HL-60 (cell line): ENCODE measurements at places on chromosomes 4 and X.

- DNase-seq = no peak
These were observed 577.8 kb downstream of the SH3BGRL start for GRCh38 chrX:81779701-81780100.

DNA sequence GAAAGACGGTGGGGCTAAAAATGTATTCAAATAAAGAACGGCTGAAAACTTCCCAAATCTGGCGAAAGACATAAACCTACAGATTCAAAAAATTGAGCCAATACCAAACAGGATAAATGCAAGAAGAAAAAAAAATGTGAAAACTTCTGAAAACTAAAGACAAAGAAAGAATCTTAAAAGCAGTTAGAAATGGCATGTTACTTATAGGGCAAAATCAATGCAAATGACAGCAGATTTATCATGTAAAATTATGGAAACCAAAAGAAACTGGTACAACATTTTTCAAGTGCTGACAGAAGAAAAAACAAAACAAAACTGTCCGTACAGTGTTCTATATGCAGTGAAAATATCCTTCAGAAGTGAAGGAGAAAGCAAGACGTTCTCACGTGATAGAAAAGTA, 239.0 kb downstream of the PDGFC start:
- no peak for DNase-seq

GRCh38 chr4:151644622-151645021, 116.2 kb downstream of the GATB start:
- DNase-seq = no peak

- no peak for DNase-seq
These were observed 1153.6 kb downstream of the FSTL5 start for GRCh38 chr4:161010227-161010626.

DNA sequence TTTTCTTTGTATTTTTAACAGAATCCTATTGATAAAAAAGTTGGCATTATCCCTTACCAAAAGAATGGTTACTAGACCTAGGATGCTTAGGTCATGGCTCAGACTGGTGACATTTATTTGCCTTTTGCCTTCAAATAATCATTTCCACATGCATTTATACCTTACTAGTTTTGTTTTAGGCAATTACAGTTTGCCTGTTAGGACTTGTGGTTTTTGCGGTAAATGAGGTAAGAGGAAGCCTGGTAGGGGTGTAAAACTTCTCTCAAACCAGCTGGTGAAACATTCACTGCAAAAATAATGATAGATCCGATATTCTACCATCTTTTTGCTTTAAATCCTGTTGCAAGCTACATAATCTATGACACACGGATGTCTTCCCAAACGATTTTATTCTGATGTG, 12.1 kb downstream of the LAMP2 start:
- peak; percentile 86 for DNase-seq

DNA sequence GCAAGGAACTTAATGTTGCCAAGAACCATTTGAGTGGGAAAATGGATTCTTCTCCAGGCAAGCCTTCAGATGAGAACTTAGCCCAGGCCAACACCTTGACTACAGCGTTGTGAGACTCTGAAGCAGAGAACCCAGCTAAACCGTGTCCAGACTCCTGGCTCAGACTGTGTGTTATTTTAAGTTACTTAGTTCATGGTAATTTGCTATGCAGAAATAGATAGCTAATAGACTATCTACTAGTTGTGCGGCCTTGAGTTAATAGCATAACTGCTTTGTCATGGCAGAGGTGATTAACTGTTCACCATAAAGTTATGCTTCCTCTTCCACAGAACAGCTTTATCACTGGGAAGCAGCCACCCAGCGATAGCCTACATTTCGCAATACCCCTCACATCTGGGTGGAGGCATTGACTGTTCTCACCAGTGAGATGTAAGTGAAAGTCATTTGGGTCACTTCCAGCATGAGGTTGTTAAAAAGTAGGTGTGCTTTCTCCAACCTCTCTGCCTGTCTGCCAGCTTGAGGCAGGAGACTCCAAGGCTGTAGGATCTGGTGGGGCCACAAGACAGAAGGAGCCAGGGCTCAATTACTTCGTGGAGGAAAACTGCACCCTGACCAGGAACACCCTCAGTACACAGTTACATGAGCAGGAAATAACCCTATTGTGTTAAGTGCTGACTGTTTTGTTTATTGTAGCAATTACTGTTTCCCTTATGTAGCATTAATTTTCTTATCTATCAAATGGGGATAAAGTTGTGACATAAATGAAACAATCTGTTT, 94.2 kb downstream of the GPAT3 start:
- DNase-seq = peak; percentile 95

- no peak for DNase-seq
These were observed 6.5 kb downstream of the RPL39 start for GRCh38 chrX:119784747-119785446.

- no peak for DNase-seq
These were observed 76.5 kb upstream of the TEX13A start for GRCh38 chrX:105297041-105297440.

GRCh38 chrX:32395878-32396277, 815.5 kb downstream of the DMD start:
- DNase-seq = no peak

DNA sequence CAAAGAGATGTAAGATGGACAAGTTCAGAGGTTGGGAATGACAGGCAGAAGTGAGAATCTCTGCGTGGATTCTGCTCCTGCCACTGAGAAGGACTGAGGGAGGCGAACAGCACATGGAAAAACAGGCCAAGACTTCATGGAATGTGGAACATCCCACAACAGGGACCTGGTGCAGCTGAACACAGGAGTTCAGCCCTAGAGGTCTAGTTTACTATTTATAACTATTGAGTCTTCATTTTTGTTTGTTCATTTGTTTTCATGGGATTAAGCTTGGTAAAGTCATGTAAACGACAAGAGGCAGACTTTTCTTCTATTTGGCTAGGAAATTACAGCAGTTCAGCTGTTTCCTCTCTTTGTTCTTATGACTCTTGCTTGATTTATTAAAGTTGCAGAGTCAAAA, 234.5 kb downstream of the MAML3 start:
- no peak for DNase-seq

DNA sequence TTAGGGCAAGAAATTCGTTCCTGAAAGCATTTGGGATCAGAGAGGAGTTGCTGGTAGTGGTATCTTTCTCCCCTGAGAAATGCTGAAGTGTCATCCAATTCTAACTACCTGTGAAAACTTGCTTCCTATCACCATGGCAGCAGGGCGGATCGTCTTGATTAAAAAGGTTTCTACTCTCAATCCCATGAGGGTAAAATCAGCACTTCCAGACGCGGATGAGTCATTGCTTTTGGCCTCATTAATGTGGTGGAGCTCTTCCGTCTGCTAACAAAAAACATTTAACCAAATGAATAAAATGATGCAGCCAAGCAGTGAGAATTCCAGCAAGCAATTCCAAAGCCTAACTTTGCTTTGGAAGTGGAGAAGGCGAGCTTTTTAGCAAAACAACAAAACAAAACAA, 325.6 kb downstream of the CAMK2D start:
- DNase-seq = no peak

GRCh38 chrX:7286168-7286837, 138.3 kb upstream of the PUDP start:
- DNase-seq = no peak

DNA sequence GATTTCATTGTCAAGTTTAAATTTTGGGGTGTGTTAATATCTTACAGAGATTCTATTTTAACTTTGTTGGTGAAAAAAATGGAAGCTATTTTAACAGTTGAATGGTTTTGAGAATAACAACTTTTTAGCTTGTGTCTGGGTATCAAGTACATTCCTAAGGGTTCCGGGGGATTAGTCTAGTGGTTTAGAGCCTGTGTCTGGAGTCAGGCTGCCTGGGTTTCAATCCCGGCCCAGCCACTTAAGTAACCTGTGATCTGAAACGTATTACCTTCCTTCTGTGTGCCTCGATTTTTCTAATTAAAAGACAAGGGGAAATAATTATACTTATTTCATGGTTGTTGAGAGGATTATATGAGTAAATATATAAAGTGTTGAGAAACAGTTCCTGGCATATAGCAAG, 288.6 kb upstream of the NR3C2 start:
- DNase-seq = no peak

GRCh38 chrX:103417370-103417769, 41.0 kb downstream of the BEX3 start:
- no peak for DNase-seq
